ENCODE measurements at places on chromosomes 5 and 9. TPM values are rescaled to one million over a fixed set of nuclear protein-coding genes. Genes with fewer than 3 reads are reported as not detected.

FOXD4 gene
- 0.58 TPM for total RNA-seq

DMRTA1 gene
- total RNA-seq: 0.35 TPM

PCDHGA9 gene
- total RNA-seq: 3.8 TPM

DNA sequence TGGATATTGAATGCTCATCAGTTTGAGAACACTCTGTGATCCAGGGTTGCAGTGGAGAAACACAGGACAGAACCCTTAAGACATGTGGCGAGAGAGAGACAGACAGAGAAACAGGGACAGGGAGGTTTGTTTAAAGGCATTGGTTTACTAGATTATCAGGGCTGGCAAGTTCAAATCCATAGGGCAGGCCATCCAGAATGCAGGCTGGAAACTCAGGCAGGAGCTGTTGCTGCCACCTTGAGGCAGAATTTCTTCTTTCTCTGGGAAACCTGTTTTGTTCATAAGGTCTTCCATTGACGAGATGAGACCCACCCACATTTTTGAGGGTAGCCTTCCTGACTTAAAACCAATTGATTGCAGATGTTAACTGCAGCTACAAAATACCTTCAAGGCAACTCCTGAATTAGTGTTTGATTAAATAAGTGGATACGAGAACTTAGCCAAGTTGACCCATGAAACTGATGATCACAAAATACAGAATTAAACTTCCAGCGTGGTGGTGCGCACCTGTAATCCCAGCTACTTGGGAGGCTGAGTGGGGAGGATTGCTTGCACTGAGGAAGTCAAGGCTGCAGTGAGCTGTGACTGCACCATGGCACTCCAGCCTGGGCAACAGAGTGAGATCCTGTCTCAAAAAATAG, 55.9 kb downstream of the NSUN2 start:
- DNase-seq: peak; percentile 46
- H3K4me3 ChIP-seq: no peak overlapping the region
- no peak overlapping the region for H3K27ac ChIP-seq
- peaks cover 9% of the 10 kb centered on the region for H3K27me3 ChIP-seq
- no peaks in the 10 kb centered on the region for H3K4me1 ChIP-seq
- H3K36me3 ChIP-seq: no peaks in the 10 kb centered on the region

DNA sequence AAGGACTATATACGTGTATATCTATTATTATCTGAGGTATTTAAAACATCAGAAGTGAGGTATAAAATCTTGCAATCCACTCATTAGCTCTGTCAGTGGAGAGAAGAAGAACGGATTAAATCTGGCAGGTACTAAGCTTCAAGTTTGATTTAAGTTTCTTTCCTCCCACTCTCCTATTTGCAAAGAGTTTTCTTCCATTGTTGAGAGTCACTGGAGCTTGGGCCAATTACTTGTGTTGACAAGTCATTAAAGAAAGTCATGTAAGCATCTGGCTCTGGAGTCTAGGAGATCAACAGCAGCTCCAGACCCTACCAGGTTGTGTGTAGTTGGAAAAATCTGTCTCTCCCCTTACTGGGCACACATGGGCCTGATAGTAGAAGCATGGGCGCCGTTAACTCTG, 476.8 kb upstream of the SMARCA2 start:
- no peaks in the 10 kb centered on the region for H3K36me3 ChIP-seq
- H3K4me3 ChIP-seq: no peak overlapping the region
- no peaks in the 10 kb centered on the region for H3K27me3 ChIP-seq
- peaks cover 2% of the 10 kb centered on the region for H3K4me1 ChIP-seq
- DNase-seq: no peak
- H3K27ac ChIP-seq: no peak overlapping the region

- H3K27ac ChIP-seq: no peak overlapping the region
- no peak overlapping the region for H3K4me3 ChIP-seq
- peaks cover 42% of the 10 kb centered on the region for H3K4me1 ChIP-seq
- H3K36me3 ChIP-seq: no peaks in the 10 kb centered on the region
- no peaks in the 10 kb centered on the region for H3K27me3 ChIP-seq
Measured at GRCh38 chr9:127570533-127571111, 41.5 kb upstream of the STXBP1 start.

DNA sequence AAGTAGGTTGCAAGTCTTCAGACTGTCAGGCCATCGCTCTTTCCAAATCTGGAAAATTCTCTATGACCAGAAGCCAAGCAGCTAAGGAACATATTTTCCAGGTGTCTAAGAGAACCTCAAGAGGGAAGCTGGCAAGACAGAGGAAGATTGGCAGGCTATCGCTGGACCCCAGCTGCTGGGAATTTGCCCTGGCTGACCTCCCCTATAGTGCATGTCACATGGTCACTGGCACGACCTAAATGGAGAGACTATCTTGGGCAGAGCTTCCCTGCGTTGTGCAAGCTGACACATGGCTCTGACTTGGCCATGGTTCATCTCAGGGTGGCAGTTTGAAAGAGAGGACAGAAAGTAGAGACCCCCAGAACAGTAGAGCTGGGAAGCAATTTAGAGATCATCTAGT, 104.9 kb upstream of the ZNF618 start:
- H3K4me1 ChIP-seq: peaks cover 26% of the 10 kb centered on the region
- no peak overlapping the region for H3K27ac ChIP-seq
- DNase-seq: peak; percentile 58
- no peaks in the 10 kb centered on the region for H3K36me3 ChIP-seq
- no peak overlapping the region for H3K4me3 ChIP-seq

GRCh38 chr9:95201206-95201605, 116.3 kb downstream of the FANCC start:
- H3K36me3 ChIP-seq: no peaks in the 10 kb centered on the region
- H3K27ac ChIP-seq: no peak overlapping the region
- H3K4me3 ChIP-seq: no peak overlapping the region
- H3K27me3 ChIP-seq: no peaks in the 10 kb centered on the region
- peak; percentile 33 for DNase-seq
- peaks cover 6% of the 10 kb centered on the region for H3K4me1 ChIP-seq
